Activated CD4-positive, alpha-beta T cell treated with anti-CD3 and anti-CD28 coated beads, Interleukin-2, amount 10 ng/mL, durations not matched to agents 7 days and 5 days (primary cell): ENCODE measurements at places on chromosomes 3 and 15. TPM values are rescaled to one million over a fixed set of nuclear protein-coding genes. Genes with fewer than 3 reads are reported as not detected.
A peak's percentile ranks its signal among the peaks of the same experiment; 100 is the strongest.

- no peak for DNase-seq
These were observed 38.7 kb downstream of the C2CD4B start for GRCh38 chr15:62126364-62126763.

LRRC31 gene
- not detected for total RNA-seq

GRAMD1C gene
- 0.35 TPM for total RNA-seq

GRCh38 chr3:101038393-101038792 lies 45.2 kb upstream of the ABI3BP start:
- no peak for DNase-seq

EFCAB12 gene
- total RNA-seq: 0.69 TPM

GRCh38 chr3:183769453-183769852 lies 55.9 kb downstream of the MAP6D1 start:
- DNase-seq: no peak

GRCh38 chr3:161674402-161674801 lies 177.8 kb downstream of the OTOL1 start:
- no peak for DNase-seq

ROBO2 gene
- not detected for total RNA-seq

DNA sequence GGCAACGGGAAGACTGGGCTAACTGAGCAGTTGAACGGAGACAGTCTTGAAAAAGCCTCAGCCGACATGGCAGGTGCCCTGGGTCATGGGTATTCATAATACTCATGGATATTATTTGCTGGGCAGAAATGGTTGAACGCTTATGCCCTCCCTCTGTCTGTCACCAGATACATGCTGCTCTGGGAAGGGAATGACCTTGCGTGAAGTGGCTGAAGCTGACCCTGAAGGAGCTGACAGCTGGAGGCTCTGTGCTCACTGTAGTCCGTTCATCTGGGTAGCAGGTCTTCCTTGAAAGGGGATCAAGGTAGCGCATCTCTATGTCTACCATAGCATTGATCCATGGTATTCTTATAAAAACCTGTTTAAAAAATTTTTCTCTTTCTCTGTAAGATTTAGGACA lies 390.7 kb downstream of the PDCD6IP start:
- DNase-seq: no peak

GRCh38 chr15:39287322-39288195 lies 293.3 kb upstream of the THBS1 start:
- no peak for DNase-seq

- DNase-seq: no peak
These were observed 23.1 kb downstream of the TNK2 start for GRCh38 chr3:195885036-195885891.

- DNase-seq: peak; percentile 71
These were observed at the start of gene TMEM62 for GRCh38 chr15:43133430-43134156. TSS of gene TMEM62 (plus strand) at chr15:43133586. CDS start at chr15:43133803, 217 bp downstream.

ANKRD34C gene
- not detected for total RNA-seq

CMTM7 gene
- 62.6 TPM for total RNA-seq

- DNase-seq: no peak
These were observed 66.7 kb downstream of the FILIP1L start for GRCh38 chr3:100047455-100048141.

- DNase-seq: no peak
These were observed 3.1 kb downstream of the NMNAT3 start for GRCh38 chr3:139674571-139675260.

GRCh38 chr3:141511361-141511760 lies 24.5 kb downstream of the RASA2 start:
- DNase-seq: no peak

- no peak for DNase-seq
These were observed 57.6 kb upstream of the ATP11B start for GRCh38 chr3:182735672-182736071.

GRCh38 chr15:29570121-29570947 lies 251.9 kb downstream of the TJP1 start:
- DNase-seq: no peak

- no peak for DNase-seq
These were observed 11.5 kb downstream of the SNX33 start for GRCh38 chr15:75659141-75659771.

TM4SF18 gene
- not detected for total RNA-seq

GRCh38 chr15:78291052-78291451 lies 8.4 kb downstream of the SKIC8 start:
- no peak for DNase-seq

DNA sequence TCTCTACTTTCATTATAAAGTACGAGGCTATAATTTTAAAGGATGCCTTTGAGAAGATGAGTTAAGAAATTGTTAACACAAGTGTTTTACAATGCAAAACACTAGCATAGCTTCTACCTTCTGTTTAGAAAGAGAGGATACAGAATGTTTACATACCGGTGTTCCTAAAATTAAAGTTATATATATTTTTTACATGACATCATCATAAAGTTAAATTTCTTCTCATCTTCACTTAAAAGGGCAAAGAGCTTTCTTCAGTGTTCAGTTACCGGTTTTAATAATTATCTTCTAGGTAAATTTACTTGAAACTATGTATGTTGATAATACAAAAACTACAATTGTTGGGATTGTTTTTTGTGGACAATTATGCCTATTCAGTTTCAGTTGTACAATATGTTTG lies 32.7 kb upstream of the TM2D3 start:
- no peak for DNase-seq

DNA sequence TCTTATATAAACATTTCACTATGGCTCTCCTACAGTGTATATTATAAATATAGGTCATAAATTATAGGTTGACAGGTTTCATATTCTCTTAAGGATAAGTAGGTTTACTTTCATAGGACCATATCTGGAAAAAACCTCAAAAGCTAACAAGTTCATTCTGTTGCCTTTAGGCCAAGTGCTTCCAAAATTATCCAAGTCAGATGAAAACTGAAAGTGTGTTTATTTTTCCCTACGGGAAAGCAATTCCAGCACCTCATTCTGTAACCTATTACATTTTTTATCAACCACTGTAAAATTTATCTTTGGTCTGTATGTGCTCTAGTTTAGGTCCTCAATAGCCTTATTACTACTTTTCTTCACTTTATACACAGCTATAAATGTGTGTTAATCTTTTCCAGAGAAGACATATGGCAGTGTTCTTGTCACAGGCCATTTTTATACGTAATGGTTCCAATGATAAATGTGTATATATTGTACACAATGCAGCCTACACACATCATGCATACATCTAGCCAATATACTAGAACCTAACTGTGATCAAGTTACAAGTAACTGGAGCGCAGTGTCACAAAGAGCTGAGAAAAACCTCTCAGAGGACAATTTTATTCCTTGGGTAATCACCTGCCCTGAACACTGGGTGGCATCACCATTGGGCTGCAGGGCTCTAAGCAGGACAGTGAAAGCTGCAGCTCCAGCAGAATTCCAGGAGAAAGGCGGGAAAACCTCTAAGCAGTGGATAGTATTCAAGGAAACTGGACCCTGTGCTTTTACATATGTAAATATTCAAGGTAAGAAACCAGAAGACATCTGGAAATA lies 251.3 kb downstream of the CTNNB1 start:
- DNase-seq: no peak

DNA sequence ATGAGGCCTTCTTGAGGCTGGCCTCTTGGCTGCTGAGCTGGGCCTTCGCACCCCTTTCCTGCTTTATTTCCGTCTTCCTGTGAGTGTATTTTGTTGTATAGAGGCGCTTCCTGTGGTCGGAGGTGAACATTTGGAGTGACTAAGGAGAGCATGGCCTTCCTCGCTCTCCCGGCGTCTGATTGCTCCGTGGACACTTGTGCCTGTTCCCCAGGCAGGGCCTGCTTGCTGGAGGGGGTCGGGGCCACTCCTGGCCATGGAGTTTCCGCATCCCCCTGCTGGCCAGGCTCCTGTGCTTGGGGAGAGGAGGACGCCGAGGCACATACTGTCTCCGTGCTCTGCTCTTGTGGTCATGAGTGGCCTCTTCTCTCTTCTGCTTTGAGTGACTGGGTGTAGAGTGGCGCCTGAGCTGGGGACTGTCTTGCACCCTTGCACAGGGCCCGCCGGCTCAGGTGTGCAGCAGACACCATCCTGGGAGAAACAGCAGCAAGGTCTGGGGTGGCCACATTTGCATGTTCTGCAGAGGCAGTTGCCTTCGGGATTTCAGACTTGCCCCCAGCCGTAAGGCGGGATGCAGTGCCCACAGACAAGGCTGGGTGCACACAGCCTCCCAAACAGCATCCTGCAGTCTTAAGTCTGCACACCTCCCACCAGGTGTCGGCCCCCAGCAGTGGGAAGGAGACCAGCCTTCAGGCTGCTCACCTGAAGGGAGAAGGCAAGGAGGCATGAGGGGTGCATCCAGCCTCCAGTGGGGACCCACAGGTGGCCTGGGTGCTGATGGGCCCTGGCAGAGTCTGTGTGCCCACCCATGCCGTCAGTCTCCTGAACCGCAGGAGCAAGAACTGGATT lies 16.4 kb downstream of the KLF13 start:
- DNase-seq: no peak

GRCh38 chr3:184910664-184911063 lies 98.7 kb downstream of the VPS8 start:
- no peak for DNase-seq

DNA sequence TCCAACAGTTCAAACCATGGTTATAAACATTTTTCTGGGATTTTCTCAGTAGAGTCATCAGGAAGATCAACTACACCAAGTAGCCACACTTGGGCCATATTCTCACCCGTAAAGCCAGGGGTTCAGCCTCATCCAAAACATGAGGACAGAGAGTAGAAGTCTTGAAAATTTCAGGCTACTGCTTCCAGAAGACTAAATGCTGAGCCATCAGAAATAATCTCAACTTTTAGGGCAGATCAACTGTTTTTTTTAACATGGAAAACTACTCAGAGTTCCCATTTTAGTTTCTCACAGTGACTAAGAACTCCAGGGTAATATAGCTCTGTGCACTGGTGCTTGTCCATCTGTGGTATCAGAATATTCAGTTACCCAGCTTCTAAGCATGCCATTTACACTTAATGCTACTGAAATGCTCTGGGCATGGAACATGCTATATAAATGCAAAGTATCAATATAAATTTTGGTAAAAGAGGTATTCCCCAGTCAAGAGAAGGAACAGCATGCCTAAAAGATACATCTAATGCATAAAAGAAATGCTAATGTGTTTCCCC lies 300.1 kb upstream of the LRRN1 start:
- no peak for DNase-seq
